ENCODE measurements at places on chromosomes 5 and 9.

GRCh38 chr5:128228008-128228407 is 144.4 kb downstream of the SLC12A2 start:
- DNase-seq = no peak

DNA sequence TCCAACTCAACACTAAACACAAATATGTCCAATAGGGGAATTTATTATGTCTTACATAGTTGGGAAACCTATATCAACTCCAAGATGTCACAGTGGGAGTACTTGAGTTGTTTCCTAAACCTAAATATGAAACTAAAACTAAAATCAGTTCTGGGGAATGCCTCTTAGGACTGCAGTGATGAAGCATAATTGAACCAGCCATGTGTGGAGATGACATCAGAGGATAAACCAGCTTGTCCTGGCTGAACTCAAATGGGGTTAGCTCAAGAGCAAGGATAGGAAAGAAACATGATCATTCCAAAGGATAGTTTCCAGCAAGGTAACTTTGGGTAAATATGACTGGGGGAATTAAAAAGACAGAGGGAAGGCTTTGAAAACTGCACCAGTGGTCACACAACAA is 88.9 kb upstream of the PLPPR1 start:
- DNase-seq = no peak

- no peak for DNase-seq
Measured at GRCh38 chr9:77251050-77251449, 73.7 kb downstream of the VPS13A start.

DNA sequence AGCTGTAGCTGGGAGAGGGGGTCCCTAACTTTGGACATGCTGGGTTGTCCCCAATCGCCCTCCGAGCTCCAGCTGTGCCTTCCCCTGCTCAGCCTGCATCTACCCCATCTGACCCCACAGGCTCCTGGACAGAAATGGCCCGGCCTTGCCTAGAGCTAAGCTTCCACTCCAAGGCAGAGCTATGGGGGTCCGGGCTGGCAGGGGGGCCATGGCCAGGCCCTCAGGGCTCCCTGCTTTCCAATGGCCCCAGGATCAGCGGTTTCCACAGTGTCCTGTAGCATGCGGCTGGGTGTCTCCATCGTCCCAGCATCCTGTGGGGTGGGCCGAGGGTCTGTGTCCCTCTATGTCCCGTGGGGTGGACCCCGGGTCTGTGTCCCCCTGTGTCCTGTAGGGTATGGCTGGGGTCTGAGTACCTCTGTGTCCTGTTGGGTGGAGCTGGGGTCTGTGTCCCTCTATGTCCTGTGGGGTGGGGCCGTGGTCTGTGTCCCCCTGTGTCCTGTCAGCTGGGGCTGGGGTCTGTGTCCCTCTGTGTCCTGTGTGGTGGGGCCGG is 130.6 kb downstream of the RXRA start:
- DNase-seq = no peak

DNA sequence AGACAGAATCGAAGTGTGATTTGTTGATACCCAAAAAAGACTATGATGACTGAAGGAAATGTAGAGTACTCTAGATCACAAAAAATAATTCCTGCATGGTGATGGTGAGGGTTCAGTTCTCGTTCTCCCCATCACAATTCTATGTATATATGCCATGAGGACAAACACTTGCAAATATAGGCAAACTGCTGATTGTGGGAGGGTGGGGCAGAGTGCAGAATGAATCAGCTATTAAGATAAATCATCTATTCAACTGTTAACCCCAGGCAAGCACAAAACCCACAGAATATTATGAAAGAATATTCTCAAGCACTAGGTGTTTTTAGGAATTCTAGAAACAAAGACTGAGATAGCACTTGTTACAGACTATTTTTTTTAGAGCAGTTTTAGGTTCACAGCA is 13.9 kb upstream of the UBLCP1 start:
- no peak for DNase-seq

GRCh38 chr5:142772446-142773293 is 2.5 kb downstream of the ARHGAP26 start:
- no peak for DNase-seq

DNA sequence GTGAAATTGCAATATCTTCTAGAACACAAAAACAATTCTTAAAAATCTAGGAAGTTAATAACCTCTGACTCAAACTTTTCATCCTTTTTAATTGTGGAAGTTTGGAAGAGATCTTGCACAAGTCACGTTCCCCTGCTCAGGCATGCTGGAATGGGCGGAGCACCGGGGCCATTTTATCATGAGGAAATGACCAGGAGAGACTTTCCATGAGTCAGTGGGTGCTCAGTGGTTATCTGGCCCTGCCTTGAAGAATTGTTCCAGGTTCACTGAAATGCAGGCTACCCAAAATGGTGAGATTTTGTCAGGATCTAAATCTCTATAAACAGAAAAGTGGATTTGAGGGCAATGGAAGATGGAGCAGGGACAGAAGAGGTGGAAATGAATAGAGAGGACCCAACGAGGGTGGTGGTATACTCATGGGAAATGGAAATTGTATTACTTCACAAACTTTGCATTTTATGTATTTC is 61.2 kb downstream of the FYB1 start:
- DNase-seq = no peak

DNA sequence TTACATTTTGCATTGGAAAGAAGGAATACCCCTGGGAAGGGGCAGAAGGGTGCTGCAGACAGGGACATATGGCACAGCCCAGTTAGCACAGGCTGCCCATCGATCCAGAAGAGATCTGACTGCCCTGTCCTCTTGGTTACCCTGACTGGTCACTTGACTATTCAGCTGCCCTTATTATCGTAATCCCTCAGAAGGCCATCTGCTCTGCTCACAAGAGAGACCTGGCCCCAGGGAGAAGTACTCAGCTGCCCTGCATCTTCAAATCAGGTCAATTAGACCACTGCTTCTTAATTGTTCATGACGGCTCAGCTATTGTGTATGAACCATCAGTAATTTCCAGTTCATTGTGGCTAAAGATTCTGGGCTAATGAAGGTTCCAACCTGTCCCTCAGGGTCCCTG is 345.0 kb downstream of the TLE1 start:
- DNase-seq = no peak

GRCh38 chr5:91331705-91332104 is 51.4 kb downstream of the ARRDC3 start:
- DNase-seq = no peak

DNA sequence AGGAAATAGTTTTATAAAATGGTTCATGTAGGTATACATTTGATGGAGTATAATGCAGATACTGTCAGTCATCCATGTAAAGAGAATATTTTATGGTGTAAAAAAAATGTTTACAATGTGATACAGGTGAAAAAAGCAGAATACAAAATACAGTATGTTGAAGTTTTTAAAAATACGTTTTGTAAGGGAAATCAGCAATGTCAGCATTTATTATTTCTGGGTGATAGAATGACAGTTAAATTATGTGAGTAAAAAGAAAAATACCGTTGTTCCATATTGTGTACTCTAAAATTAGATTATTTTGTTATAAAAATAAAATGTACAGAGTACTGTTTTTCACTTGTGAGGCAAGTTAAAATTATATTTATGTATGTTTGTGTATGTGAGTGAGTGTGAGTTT is 69.0 kb downstream of the UBE2R2 start:
- no peak for DNase-seq

GRCh38 chr9:34994260-34994899 is 4.8 kb downstream of the DNAJB5 start:
- no peak for DNase-seq

GRCh38 chr9:68755051-68755450 is 50.0 kb downstream of the PIP5K1B start:
- DNase-seq = no peak

GRCh38 chr5:36365896-36366295 is 64.2 kb upstream of the RANBP3L start:
- DNase-seq = no peak
